ENCODE measurements at places on chromosomes 7 and 10.

DNA sequence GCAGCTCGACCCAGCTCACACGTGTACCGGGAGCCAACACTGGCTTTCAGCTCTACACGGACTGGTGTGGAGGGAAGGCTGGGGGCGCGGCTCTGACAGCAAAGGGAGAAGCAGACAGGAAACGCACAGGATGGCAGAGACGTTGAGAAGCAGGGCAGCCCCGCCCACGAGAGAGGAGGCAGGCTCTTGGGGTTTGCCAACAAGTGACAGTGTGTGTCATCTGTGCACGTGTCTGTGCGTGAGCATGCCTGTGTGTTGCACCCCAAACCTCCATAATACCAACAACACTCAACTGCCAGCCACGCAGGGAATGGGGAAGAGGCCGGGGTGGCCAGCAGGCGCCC lies 64.4 kb upstream of the PDGFA start:
- DNase-seq = no peak

GRCh38 chr7:134782121-134782623 lies 2.7 kb downstream of the CALD1 start:
- no peak for DNase-seq

- DNase-seq = no peak
These were observed 263.0 kb upstream of the ETV1 start for GRCh38 chr7:14252458-14252857.

- no peak for DNase-seq
These were observed 16.8 kb downstream of the LAT2 start for GRCh38 chr7:74226633-74227032.

GRCh38 chr7:29154076-29154475 lies 7.7 kb upstream of the CPVL start:
- no peak for DNase-seq

- no peak for DNase-seq
These were observed 25.8 kb downstream of the MET start for GRCh38 chr7:116697761-116698160.

GRCh38 chr7:45589061-45589460 lies 14.9 kb downstream of the ADCY1 start:
- no peak for DNase-seq

GRCh38 chr7:153604-154003 lies 38.8 kb upstream of the FAM20C start:
- DNase-seq = no peak

DNA sequence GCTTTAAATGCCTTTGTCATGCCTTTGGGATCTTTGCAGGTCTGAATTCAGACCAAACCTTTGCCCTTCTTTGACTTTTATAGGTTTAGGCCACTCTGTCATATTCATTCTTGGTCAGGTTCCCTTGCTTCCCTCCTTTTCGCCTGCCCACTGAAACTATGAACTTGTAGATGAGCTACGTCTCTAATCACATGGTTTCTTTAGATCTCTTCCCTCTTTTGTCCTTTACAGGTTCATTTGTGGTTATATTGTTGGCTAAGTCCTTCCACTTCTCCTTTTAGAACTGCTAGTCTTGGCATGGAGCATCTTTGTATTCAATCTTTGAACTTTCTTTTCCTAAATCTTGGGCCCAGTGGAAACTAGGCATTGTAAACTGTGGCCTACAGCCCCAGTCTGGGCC lies 104.0 kb upstream of the ZEB1 start:
- no peak for DNase-seq

- DNase-seq = peak; percentile 38
These were observed 100.1 kb downstream of the HIP1 start for GRCh38 chr7:75638594-75639070.

DNA sequence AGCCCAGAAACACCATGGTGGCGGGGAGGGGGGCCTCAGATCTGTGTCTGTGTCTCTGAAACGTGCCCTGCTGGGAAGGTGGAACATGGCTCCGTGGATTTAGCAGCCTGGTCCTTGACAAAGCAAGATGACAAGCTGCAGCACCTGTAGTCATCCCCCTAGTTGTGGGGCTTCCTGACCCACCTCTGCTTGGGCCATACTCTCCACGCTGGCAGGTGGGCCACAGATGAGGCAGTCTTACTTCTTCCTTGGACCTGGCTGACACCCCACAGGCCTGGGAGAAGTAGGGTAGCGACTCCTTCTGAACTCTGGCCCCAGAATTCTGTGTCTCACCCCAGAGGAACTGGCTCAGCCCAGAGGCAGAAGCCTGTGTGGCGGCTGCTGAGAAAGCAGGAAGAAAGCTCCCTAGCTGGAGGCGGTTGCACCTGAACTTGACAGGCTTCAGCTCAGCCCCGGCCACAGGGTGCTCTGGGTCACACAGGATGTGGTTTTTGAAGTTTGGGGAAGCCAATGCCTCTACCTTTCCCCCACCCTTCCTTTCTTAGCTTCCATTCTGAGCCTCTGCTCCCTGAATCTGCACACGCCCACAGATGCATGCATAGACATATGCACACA lies 113.9 kb downstream of the ABLIM1 start:
- peak; percentile 65 for DNase-seq

DNA sequence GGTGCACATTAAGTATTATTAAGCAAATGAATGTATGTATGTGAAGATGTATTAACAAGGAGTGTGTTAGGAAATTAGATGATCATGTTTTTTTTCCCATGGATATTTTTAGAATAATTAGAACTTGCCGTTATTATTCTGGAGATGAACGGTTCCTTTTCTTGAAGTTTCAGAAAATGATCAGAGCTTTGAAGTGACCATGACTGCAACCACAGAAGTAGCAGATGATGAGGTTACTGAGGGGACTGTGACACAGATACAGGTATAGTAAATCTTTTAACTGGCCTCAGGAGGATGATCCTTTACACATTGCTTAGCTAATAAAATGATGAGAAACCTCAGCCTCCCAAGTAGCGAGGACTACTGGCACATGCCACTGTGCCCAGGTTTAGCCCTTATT lies 18.6 kb downstream of the DMTF1 start:
- no peak for DNase-seq
